ENCODE measurements at places on chromosomes 5 and 9.

DNA sequence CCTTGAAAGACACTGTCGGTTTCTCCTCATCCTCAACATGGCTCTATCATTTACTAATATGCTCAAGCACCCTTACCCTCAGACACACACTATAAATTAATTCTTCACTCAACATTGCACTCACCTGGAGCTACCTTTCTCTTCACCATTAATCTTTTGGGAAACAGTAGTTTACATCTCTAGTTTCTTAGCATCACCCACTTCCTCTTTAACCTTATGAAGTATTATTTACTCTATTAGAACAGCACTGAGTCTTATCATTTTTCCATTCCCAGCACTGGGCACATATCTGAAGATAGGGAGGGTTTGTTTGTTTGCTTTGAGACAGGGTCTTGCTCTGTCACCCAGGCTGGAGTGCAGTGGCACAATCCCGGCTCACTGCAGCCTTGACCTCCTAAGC, 213.5 kb downstream of the SMARCA2 start:
- no peak for DNase-seq
- H3K4me1 ChIP-seq = peaks cover 9% of the 10 kb centered on the region
- no peak overlapping the region for H3K27ac ChIP-seq
- H3K27me3 ChIP-seq = no peaks in the 10 kb centered on the region

DNA sequence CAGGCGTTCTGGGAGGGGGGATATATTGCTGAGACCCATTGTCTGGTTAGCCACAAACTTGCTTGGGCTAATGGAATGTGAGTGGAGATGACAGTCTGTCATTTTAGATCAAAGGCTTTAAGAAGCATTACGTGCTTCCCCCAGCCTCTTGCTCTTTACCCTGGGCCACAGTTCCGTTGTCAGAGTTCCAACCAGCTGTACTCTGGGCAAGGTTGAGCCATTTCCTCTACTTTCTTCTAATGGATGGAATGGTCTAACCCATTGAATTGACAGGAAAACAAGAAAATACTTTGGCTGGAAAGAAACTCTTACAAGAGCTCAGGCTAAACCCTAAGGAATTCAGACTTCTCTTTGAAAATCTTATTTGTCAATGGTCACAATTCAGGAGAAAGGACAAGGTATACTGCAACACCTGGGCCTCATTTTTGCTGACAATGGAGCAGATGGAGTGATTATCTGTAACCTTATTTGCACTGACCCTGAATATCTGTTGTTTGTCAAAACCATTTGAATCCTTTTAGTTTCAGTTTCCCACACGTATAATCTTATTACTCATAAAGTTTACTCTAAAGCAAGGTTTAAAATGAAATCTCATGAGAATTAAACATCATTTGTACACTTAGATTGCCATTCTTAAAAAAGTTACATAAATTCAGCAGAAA, 231.4 kb downstream of the PDE4D start:
- H3K27ac ChIP-seq = no peak overlapping the region
- H3K4me1 ChIP-seq = peaks cover 27% of the 10 kb centered on the region
- H3K36me3 ChIP-seq = no peaks in the 10 kb centered on the region
- H3K27me3 ChIP-seq = no peaks in the 10 kb centered on the region

GRCh38 chr5:17221843-17222636, 4.6 kb downstream of the BASP1 start:
- no peak overlapping the region for H3K4me3 ChIP-seq
- H3K36me3 ChIP-seq = no peaks in the 10 kb centered on the region
- no peak for DNase-seq
- H3K27me3 ChIP-seq = no peaks in the 10 kb centered on the region

- peak within 1 kb of the TSS; percentile 3 for H3K27ac ChIP-seq
- no peak for DNase-seq
- peak within 1 kb of the TSS; percentile 23 for H3K4me3 ChIP-seq
- H3K36me3 ChIP-seq = no peaks in the 10 kb centered on the region
- no peaks in the 10 kb centered on the region for H3K4me1 ChIP-seq
- no peaks in the 10 kb centered on the region for H3K27me3 ChIP-seq
Observed at GRCh38 chr5:141100243-141100805, at the start of gene PCDHB3. TSS of gene PCDHB3 (plus strand) at chr5:141100473. CDS start at chr5:141100650, 177 bp downstream.

- no peak overlapping the region for H3K4me3 ChIP-seq
- H3K27me3 ChIP-seq = no peaks in the 10 kb centered on the region
- DNase-seq = no peak
- H3K36me3 ChIP-seq = no peaks in the 10 kb centered on the region
- H3K27ac ChIP-seq = no peak overlapping the region
- no peaks in the 10 kb centered on the region for H3K4me1 ChIP-seq
Observed at GRCh38 chr5:75734913-75735789, 17.9 kb upstream of the POC5 start.

- H3K27me3 ChIP-seq = no peaks in the 10 kb centered on the region
- H3K36me3 ChIP-seq = no peaks in the 10 kb centered on the region
- H3K4me1 ChIP-seq = no peaks in the 10 kb centered on the region
- no peak overlapping the region for H3K4me3 ChIP-seq
Observed at GRCh38 chr5:160956051-160956450, 104.0 kb upstream of the ATP10B start.

- no peaks in the 10 kb centered on the region for H3K27me3 ChIP-seq
- H3K4me1 ChIP-seq = peaks cover 6% of the 10 kb centered on the region
- no peak for DNase-seq
- no peaks in the 10 kb centered on the region for H3K36me3 ChIP-seq
Observed at GRCh38 chr5:59034498-59035186, 451.8 kb downstream of the RAB3C start.

GRCh38 chr9:110257097-110257841, 962 bp upstream of the TXN start:
- no peaks in the 10 kb centered on the region for H3K36me3 ChIP-seq
- H3K4me1 ChIP-seq = peaks cover 11% of the 10 kb centered on the region
- peak overlapping the region; percentile 93 for H3K27ac ChIP-seq
- H3K4me3 ChIP-seq = peak overlapping the region; percentile 84

GRCh38 chr5:177421062-177421798, 5.2 kb upstream of the GRK6 start:
- no peak for DNase-seq
- no peak overlapping the region for H3K27ac ChIP-seq
- H3K4me1 ChIP-seq = peaks cover 16% of the 10 kb centered on the region
- no peak overlapping the region for H3K4me3 ChIP-seq
- H3K36me3 ChIP-seq = no peaks in the 10 kb centered on the region
- no peaks in the 10 kb centered on the region for H3K27me3 ChIP-seq

DNA sequence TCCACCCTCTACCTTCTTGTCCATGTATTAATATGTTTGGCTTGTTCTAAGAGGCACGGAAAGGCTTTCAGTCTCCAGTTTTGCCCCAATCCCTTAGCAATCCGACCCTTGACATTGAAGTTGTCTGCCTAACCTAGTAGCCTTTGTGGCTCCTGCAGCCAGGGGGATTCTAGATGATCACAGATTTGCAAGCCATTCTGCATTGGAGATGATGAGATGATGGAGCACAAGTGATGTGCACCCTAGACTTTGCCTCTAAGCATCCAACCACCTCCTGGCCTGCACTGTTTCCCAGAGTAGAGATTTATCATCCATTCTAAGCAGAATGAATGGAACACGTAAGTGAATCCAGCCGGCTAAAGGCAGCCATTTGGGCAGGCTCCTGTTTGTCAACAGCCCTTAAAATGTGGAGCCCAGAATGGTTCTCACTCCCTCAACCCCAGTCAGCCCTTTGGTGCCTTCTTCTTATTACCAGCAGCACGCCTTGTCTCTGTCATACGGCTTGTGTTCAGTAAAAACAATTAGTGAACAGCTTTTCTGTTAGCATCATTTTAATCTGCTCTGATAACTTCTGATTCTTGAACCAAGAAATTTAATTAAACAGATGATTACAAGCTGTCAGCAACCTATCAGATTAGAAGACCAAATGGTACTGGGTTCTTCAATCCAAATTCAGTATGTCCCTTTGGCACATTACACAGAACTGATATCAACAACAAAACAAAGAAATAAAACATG, 5.7 kb upstream of the TRAF1 start:
- H3K4me1 ChIP-seq = peaks cover 77% of the 10 kb centered on the region
- DNase-seq = no peak
- H3K36me3 ChIP-seq = no peaks in the 10 kb centered on the region
- H3K27me3 ChIP-seq = no peaks in the 10 kb centered on the region
- H3K27ac ChIP-seq = peak overlapping the region; percentile 91
- H3K4me3 ChIP-seq = no peak overlapping the region

GRCh38 chr5:83097689-83098231, 20.4 kb downstream of the XRCC4 start:
- H3K4me3 ChIP-seq = no peak overlapping the region
- no peaks in the 10 kb centered on the region for H3K36me3 ChIP-seq
- H3K4me1 ChIP-seq = peaks cover 5% of the 10 kb centered on the region

- no peak for DNase-seq
- no peaks in the 10 kb centered on the region for H3K36me3 ChIP-seq
- no peaks in the 10 kb centered on the region for H3K27me3 ChIP-seq
- H3K4me3 ChIP-seq = no peak overlapping the region
- no peak overlapping the region for H3K27ac ChIP-seq
Observed at GRCh38 chr5:113680534-113680933, 167.0 kb downstream of the YTHDC2 start.

GRCh38 chr5:128522336-128522735, 15.7 kb downstream of the FBN2 start:
- no peak for DNase-seq
- H3K36me3 ChIP-seq = peaks cover 7% of the 10 kb centered on the region
- no peak overlapping the region for H3K27ac ChIP-seq
- no peaks in the 10 kb centered on the region for H3K27me3 ChIP-seq

DNA sequence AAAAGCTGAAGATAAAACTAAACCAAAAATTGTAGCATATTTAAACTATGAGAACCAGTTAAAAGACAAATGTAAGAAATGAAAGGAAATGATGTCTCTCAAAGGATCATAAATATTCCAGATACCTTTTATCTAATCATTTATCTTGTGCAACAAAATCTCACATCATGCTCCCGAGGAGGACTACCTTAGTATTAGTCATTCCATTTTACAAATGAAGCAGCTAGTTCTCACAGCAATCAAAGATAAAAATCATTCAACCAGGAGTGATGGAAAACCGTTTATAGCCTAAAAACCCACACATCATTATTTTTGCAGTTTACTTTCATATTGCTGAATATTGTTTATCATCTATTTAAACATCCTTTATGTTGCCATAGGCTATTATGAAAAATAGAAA, 190.0 kb downstream of the CDH12 start:
- H3K27me3 ChIP-seq = no peaks in the 10 kb centered on the region
- no peak overlapping the region for H3K27ac ChIP-seq
- no peaks in the 10 kb centered on the region for H3K36me3 ChIP-seq
- no peaks in the 10 kb centered on the region for H3K4me1 ChIP-seq
- H3K4me3 ChIP-seq = no peak overlapping the region

DNA sequence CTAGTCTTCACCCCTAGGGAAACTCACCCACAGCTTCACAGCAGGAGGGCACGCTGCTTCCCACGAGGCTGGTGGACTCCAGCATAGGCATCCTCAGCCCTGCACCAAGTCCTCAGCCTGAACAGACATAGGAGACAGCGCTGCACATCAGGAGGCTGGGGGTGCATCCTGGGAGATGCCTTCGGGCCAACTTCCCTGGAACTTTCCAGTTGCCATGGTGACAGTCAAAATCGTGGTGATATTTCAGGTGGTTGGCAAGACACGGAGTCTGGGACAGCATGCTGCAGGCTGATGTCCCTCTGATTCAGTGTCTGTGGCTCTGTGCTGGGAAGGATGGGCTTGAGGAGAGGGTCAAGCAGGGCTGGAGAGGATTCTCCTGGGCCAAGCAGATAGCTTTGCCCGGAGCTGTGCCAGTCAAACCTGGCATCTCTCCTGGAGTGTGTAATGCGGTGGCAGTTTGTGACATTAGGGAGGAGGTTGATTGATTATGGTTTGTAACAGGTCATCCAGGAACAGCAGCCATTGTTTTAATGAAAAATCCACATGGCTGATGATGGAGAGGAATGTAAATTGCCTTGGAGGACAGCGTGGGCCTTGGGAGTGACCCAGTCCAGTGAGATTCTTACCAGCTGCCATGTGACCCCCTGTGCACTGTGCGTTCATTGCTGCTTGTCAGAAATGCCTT, 35.6 kb upstream of the SEMA4D start:
- no peak for DNase-seq
- no peaks in the 10 kb centered on the region for H3K27me3 ChIP-seq
- no peaks in the 10 kb centered on the region for H3K36me3 ChIP-seq
- no peak overlapping the region for H3K4me3 ChIP-seq
- no peaks in the 10 kb centered on the region for H3K4me1 ChIP-seq

DNA sequence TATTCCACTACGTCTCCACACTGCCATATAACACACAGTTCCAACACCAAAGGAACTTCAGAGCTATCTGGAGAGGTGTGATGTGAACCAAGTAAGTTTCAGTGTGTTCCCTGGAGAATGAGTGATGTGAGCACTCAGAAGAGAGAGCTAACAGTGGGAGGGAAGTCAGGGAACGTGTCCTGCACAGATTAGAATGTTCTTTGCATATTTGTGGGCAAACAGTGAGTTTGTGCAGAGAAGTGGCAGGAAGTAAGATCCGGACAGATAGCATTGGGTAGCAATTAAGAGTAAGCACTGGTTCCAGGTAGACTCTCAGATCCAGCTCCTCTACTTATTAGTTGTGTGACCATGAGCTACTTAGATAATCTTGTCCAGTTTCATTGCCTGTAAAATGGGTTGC, 206.4 kb downstream of the PDZD2 start:
- H3K4me1 ChIP-seq = no peaks in the 10 kb centered on the region
- H3K36me3 ChIP-seq = no peaks in the 10 kb centered on the region
- DNase-seq = no peak
- no peaks in the 10 kb centered on the region for H3K27me3 ChIP-seq
- no peak overlapping the region for H3K4me3 ChIP-seq
- no peak overlapping the region for H3K27ac ChIP-seq

GRCh38 chr9:91483835-91484234, 60.2 kb upstream of the NFIL3 start:
- H3K36me3 ChIP-seq = no peaks in the 10 kb centered on the region
- no peaks in the 10 kb centered on the region for H3K27me3 ChIP-seq
- H3K27ac ChIP-seq = peak overlapping the region; percentile 69
- no peak overlapping the region for H3K4me3 ChIP-seq

GRCh38 chr5:125489146-125489545, 742.7 kb upstream of the ZNF608 start:
- no peak overlapping the region for H3K27ac ChIP-seq
- H3K36me3 ChIP-seq = no peaks in the 10 kb centered on the region
- no peak for DNase-seq
- no peaks in the 10 kb centered on the region for H3K27me3 ChIP-seq
- no peak overlapping the region for H3K4me3 ChIP-seq

DNA sequence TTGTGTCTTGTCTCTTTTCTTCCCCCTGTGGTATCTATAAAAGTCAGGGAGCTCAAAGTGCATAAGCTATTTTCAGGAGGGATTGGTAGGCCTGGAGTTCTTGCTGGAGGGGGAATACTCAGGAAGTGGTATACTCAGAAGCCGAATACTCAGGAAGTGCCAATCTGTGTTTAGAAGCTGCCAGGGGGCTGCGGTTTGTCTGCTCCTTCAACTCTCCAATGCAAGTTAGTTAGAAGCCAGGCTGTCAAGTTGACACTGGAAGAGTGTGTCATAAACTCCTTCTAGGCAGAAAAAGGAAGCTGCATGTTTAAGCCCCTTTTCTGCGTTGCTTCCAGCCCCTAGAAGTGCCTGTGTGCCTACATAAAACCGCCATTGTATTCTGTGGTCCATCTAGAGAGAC, 366.5 kb downstream of the TAF11L14 start:
- H3K4me1 ChIP-seq = no peaks in the 10 kb centered on the region
- no peak overlapping the region for H3K27ac ChIP-seq
- H3K36me3 ChIP-seq = no peaks in the 10 kb centered on the region
- no peaks in the 10 kb centered on the region for H3K27me3 ChIP-seq

- H3K4me3 ChIP-seq = no peak overlapping the region
- peaks cover 100% of the 10 kb centered on the region for H3K36me3 ChIP-seq
- H3K4me1 ChIP-seq = no peaks in the 10 kb centered on the region
- no peak overlapping the region for H3K27ac ChIP-seq
- no peak for DNase-seq
- H3K27me3 ChIP-seq = no peaks in the 10 kb centered on the region
Observed at GRCh38 chr9:128587453-128587852, 35.1 kb downstream of the SPTAN1 start.

Measured in esophagus muscularis mucosa (tissue), 4 donors.